Central memory CD8-positive, alpha-beta T cell (primary cell): ENCODE measurements at places on chromosomes 3 and 15.

- no peaks in the 10 kb centered on the region for H3K4me1 ChIP-seq
- peaks cover 27% of the 10 kb centered on the region for H3K27me3 ChIP-seq
- H3K27ac ChIP-seq = no peak overlapping the region
- no peak overlapping the region for H3K4me3 ChIP-seq
- H3K36me3 ChIP-seq = no peaks in the 10 kb centered on the region
These were observed 148.9 kb downstream of the IL20RB start for GRCh38 chr3:137106612-137107240.

DNA sequence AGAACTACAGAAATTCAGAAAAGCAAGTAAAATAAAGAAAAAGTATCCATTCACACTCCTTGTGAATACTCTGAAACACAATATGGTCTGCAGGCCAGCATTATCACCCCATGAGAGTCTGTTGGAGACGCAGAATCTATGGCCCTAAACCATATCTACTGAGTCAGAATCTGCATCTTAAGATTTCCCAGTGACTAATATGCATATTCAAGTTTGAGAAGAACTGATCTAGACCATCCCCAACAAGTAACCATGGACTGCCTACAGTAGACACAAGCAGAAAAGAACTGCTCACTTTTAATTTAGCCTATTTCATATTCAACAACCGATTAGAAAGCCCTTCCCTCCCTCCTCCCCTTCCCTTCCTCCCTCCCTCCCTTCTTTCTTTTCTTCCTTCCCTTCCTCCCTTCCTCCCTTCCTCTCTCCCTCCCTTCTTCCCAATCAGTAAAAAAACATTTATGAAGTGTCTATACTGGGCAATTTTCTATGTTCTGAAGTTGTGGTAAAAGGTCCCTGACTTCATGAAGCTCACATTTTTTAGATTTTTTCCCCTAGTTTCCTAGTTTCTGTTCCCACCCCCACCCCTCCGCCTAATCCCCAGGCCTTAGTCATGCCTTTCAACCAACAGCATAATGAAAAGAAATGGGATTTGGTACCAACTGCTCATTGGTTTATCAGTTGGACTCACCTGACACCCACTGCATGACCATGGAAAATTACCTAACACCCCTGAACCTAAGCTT lies 125.2 kb downstream of the CNTN3 start:
- H3K4me1 ChIP-seq = no peaks in the 10 kb centered on the region
- no peaks in the 10 kb centered on the region for H3K27me3 ChIP-seq
- H3K27ac ChIP-seq = no peak overlapping the region
- no peak for DNase-seq

DNA sequence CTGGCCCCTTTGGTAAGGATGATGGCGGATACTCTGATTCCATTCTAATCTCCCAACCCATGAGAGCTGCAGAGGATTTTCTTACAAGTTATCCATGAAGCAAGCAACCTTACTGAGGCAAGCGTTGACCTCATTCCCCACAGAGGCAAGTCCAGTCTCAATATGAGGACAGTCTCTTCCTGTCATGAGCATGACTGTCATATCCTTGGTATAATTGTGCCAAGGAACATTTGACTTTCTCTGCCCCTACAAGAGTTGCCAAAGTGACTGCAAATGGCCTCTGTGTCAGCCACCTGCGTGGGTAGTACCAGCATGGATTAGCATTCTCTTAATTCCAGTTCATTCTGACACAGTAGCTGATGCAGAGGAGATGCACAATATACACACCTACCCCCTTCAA lies 71.2 kb upstream of the TMEM158 start:
- no peak overlapping the region for H3K27ac ChIP-seq
- H3K27me3 ChIP-seq = peaks cover 78% of the 10 kb centered on the region
- DNase-seq = no peak
- H3K36me3 ChIP-seq = no peaks in the 10 kb centered on the region
- H3K4me3 ChIP-seq = no peak overlapping the region

DNA sequence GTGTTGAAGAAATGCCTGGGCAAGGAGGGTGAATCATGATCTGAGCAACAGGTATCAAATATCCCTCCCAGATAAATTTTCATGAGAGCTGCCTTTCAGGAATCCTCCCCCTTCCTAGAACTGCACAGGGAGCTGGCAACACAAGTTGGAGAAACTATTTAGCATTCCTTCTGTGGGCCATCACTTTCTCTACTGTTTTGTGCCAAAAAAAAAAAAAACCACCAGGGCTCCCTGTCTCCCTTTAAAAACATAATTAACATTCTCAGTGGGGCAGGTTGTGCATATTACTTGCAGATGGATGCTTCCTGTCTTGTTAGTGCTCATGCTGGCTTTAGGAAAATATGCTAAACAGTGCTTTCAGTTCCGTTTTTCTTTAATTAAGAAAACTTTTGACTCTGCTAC lies 234.9 kb upstream of the LMCD1 start:
- H3K27me3 ChIP-seq = peaks cover 46% of the 10 kb centered on the region
- H3K36me3 ChIP-seq = no peaks in the 10 kb centered on the region
- H3K4me3 ChIP-seq = no peak overlapping the region
- DNase-seq = no peak
- no peaks in the 10 kb centered on the region for H3K4me1 ChIP-seq

DNA sequence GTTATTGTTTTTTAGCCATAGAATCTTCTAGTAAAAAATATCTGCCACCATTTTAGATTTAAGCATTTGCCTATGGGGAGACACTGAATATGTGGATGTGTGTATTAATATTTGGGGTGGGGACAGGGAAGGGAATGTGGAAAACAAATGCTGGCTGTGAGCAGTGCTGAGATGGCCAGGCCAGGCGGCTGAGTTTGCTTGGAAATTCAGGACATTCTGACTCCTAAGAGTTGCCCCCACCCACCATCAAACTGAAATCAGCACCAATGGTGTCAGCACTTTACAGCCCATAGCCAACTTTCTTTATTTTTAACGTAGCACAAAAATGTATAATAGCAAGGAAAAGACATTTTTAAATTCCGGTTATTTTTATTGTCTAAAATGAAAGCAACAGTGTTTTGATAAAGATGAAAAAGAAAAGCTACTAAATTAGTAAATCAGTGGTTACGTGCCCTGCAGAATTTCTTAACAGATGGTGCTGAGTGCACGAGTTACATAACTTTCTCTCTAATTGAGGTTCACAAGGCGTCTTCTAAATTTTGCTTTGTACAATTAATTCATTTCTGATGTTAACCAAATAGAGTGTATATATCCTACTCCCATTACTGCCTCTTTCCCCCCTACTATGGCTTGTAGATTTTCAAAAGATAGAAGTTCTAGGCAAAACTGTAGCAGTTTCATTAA lies 34.0 kb downstream of the B3GALNT1 start:
- H3K36me3 ChIP-seq = peaks cover 4% of the 10 kb centered on the region
- no peaks in the 10 kb centered on the region for H3K4me1 ChIP-seq
- no peak overlapping the region for H3K27ac ChIP-seq
- no peaks in the 10 kb centered on the region for H3K27me3 ChIP-seq
- no peak for DNase-seq

DNA sequence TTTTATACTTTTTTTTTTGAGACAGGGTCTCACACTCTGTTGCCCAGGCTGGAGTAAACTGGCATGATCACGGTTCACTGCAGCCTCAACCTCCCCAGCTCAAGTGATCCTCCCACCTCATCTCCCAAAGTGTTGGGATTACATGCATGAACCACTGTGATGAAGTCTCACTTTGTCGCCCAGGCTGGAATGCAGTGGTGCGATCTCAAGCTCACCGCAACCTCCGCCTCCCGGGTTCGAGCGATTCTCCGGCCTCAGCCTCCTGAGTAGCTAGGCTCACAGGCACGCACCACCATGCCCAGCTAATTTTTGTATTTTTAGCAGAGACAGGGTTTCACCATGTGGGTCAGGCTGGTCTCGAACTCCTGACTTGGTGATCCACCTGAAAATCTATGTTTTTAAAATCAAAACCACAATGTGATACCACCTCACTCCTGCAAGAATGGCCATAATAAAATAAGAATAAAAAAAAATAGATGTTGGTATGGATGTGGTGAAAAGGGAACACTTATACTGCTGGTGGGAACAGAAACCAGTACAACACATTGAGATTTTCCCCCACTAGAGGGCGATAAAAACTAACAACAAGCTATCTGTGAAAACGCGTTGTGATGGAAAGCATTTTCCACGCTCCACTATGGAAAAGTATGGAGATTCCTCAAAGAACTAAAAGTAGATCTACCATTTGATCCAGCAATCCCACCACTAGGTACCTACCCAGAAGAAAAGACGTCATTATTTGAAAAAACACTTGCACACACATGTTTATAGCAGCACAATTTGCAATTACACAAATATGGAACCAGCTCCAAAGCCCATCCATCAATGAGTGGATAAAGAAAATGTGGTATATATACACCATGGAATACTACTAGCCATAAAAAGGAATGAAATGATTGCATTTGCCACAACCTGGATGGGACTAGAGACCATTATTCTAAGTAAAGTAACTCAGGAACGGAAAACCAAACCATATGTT lies 26.8 kb upstream of the OCA2 start:
- no peak overlapping the region for H3K4me3 ChIP-seq
- no peak for DNase-seq
- no peak overlapping the region for H3K27ac ChIP-seq

- H3K27ac ChIP-seq = no peak overlapping the region
- H3K4me3 ChIP-seq = no peak overlapping the region
- H3K4me1 ChIP-seq = no peaks in the 10 kb centered on the region
- no peaks in the 10 kb centered on the region for H3K36me3 ChIP-seq
- DNase-seq = no peak
- H3K27me3 ChIP-seq = no peaks in the 10 kb centered on the region
These were observed 469.5 kb downstream of the CNTN4 start for GRCh38 chr3:2568156-2568555.

DNA sequence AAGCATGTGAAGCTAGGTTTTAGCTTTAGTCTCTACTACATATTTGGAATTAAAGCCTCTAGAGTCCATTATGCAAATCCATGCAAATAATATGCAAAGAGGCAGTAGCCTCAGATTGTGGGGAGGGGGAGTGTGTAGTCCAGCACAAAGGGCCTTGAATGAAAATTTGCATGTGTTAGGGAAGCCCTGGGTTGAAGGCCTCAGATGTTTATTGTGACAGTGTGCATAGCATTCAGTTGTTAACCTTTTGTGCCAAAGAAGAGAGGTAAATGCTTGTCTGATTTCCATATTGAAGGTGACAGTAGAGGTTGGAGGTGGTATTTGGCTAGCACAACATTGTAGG lies 24.5 kb upstream of the BFSP2 start:
- no peaks in the 10 kb centered on the region for H3K4me1 ChIP-seq
- DNase-seq = no peak
- H3K36me3 ChIP-seq = peaks cover 2% of the 10 kb centered on the region
- peaks cover 12% of the 10 kb centered on the region for H3K27me3 ChIP-seq

- H3K36me3 ChIP-seq = peaks cover 17% of the 10 kb centered on the region
- peaks cover 35% of the 10 kb centered on the region for H3K4me1 ChIP-seq
- no peaks in the 10 kb centered on the region for H3K27me3 ChIP-seq
- DNase-seq = no peak
- no peak overlapping the region for H3K4me3 ChIP-seq
These were observed 37.8 kb downstream of the IQGAP1 start for GRCh38 chr15:90425726-90426346.

GRCh38 chr3:23602971-23603370 lies 202.8 kb upstream of the UBE2E1 start:
- H3K27me3 ChIP-seq = peaks cover 13% of the 10 kb centered on the region
- no peak for DNase-seq
- no peaks in the 10 kb centered on the region for H3K36me3 ChIP-seq
- H3K4me1 ChIP-seq = no peaks in the 10 kb centered on the region
- no peak overlapping the region for H3K4me3 ChIP-seq

GRCh38 chr3:134312873-134313846 lies 61.1 kb downstream of the AMOTL2 start:
- no peaks in the 10 kb centered on the region for H3K36me3 ChIP-seq
- no peak for DNase-seq
- H3K4me1 ChIP-seq = peaks cover 4% of the 10 kb centered on the region
- peak overlapping the region; percentile 56 for H3K4me3 ChIP-seq
- H3K27ac ChIP-seq = peak overlapping the region; percentile 39

GRCh38 chr3:128348805-128349531 lies 117.7 kb downstream of the DNAJB8 start:
- no peak overlapping the region for H3K4me3 ChIP-seq
- peaks cover 4% of the 10 kb centered on the region for H3K36me3 ChIP-seq
- H3K27ac ChIP-seq = no peak overlapping the region

GRCh38 chr3:119831022-119831421 lies 49.1 kb downstream of the NR1I2 start:
- H3K4me1 ChIP-seq = peaks cover 19% of the 10 kb centered on the region
- no peak overlapping the region for H3K4me3 ChIP-seq
- no peaks in the 10 kb centered on the region for H3K27me3 ChIP-seq
- no peak for DNase-seq
- peaks cover 14% of the 10 kb centered on the region for H3K36me3 ChIP-seq
- H3K27ac ChIP-seq = peak overlapping the region; percentile 77

- peaks cover 33% of the 10 kb centered on the region for H3K27me3 ChIP-seq
- no peak overlapping the region for H3K4me3 ChIP-seq
- no peak for DNase-seq
- H3K27ac ChIP-seq = no peak overlapping the region
- H3K36me3 ChIP-seq = peaks cover 2% of the 10 kb centered on the region
These were observed 154.5 kb upstream of the SUCLG2 start for GRCh38 chr3:67808906-67809305.

GRCh38 chr3:150005243-150006112 lies 34.8 kb upstream of the PFN2 start:
- DNase-seq = no peak
- peaks cover 1% of the 10 kb centered on the region for H3K36me3 ChIP-seq
- peaks cover 46% of the 10 kb centered on the region for H3K27me3 ChIP-seq
- H3K4me1 ChIP-seq = no peaks in the 10 kb centered on the region

- no peak overlapping the region for H3K4me3 ChIP-seq
- no peak overlapping the region for H3K27ac ChIP-seq
- no peak for DNase-seq
- peaks cover 14% of the 10 kb centered on the region for H3K27me3 ChIP-seq
- no peaks in the 10 kb centered on the region for H3K4me1 ChIP-seq
- H3K36me3 ChIP-seq = no peaks in the 10 kb centered on the region
These were observed 31.3 kb upstream of the CCDC54 start for GRCh38 chr3:107345822-107346405.

- H3K27ac ChIP-seq = no peak overlapping the region
- no peaks in the 10 kb centered on the region for H3K4me1 ChIP-seq
- DNase-seq = no peak
- H3K36me3 ChIP-seq = peaks cover 9% of the 10 kb centered on the region
These were observed 64.3 kb upstream of the MELTF start for GRCh38 chr3:197093871-197094270.

GRCh38 chr3:13268120-13268519 lies 152.0 kb downstream of the NUP210 start:
- peaks cover 53% of the 10 kb centered on the region for H3K27me3 ChIP-seq
- H3K27ac ChIP-seq = no peak overlapping the region
- no peak overlapping the region for H3K4me3 ChIP-seq
- H3K36me3 ChIP-seq = no peaks in the 10 kb centered on the region
- DNase-seq = no peak
- H3K4me1 ChIP-seq = no peaks in the 10 kb centered on the region

GRCh38 chr3:16528581-16528993 lies 15.1 kb upstream of the RFTN1 start:
- no peak overlapping the region for H3K27ac ChIP-seq
- H3K4me3 ChIP-seq = no peak overlapping the region
- DNase-seq = no peak
- H3K27me3 ChIP-seq = no peaks in the 10 kb centered on the region
- H3K4me1 ChIP-seq = peaks cover 8% of the 10 kb centered on the region
